Eye (tissue), 1 donor: ENCODE measurements at places on chromosomes 12 and 14.

- DNase-seq, result peak; percentile 64
These were observed 8.7 kb downstream of the SHMT2 start for GRCh38 chr12:57237932-57238853.

GRCh38 chr12:2765608-2766007 lies 29.2 kb upstream of the FKBP4 start:
- no peak for DNase-seq

GRCh38 chr12:101480849-101481248 lies 5.7 kb downstream of the SPIC start:
- no peak for DNase-seq

GRCh38 chr12:12859690-12860089 lies 31.7 kb upstream of the GPRC5A start:
- no peak for DNase-seq

GRCh38 chr12:6370576-6370935 lies 4.8 kb downstream of the SCNN1A start:
- DNase-seq, result no peak

GRCh38 chr14:31962920-31963319 lies 114.2 kb upstream of the ARHGAP5 start:
- DNase-seq, result no peak

DNA sequence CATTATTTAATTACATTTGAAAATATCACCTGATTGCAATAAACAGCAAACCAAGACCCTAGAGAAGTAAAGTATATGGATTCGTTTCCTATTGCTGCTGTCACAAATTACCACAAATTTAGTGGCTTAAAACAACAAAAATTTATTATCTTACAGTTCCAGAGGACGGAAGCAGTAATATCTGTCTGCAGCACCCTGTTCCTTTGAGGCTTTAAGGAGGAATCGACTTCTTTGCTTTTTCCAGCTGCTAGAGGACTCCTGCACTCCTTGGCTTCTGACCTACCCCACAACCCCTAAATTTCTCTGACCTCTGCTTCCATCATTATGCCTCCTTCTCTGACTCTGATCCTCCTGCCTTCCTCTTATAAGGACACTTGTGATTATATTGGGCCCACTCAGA lies 23.8 kb upstream of the PPM1A start:
- DNase-seq, result no peak

- DNase-seq, result no peak
These were observed 1195.7 kb downstream of the LRFN5 start for GRCh38 chr14:42802346-42802745.

DNA sequence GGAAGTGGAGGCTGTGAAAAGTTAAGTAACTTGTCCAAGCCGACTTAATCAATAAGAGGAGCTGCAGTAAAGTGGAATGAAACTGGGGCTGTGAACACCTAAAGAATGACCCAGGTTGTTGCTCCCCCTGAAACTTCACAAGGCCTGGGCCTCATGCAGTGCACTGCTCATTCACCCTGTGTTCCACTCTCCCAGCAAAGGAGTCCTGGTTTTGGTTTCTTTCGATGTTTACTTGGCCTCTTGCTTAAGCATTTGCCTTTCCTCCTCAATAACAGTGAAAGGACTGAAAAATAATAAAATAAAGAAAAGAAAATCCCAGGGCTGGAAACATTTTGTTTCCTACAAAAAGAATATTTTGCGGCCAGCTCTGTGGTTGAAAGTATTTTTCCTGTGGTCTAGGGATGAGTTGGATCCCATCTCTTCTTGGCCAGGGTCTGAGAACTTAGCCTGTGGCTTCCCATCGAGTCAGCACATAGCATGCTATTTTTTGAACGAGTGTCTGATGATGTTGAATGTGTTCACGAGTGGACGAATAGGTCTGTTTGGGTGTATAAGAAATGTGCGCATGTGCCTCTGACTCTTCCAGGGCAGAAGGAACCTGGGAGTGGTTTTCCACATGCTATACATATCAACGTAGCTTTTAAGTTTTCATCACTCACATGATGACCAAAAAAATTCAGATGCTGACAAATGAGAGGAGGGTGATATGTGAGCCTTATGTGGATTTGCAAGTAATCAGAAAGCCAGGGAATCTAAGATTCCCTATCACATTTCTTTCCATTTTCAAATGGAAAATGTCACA lies 349.8 kb downstream of the ZFP36L1 start:
- DNase-seq, result no peak

DNA sequence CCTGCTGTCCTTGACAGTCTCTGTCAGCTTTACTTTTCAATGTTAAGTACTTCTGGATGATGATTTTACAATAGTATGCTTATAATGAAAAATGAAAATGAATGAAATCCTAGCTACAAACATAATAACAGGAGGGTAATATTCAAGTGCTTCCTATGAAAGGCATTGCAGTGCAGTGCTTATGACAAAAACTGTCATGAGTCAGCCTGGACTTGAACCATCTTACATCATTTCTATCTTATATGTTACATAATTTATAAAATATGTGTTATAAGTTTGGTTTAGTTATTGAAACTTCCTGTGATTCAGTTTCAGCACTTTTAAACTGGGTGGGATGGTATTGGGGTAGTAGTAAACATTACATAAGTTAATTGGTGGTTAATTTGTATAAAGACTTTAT lies 451.7 kb downstream of the TMEM117 start:
- DNase-seq, result no peak
